ENCODE measurements at places on chromosomes 2 and 18. TPM values are rescaled to one million over a fixed set of nuclear protein-coding genes. Genes with fewer than 3 reads are reported as not detected.

The PPP1CB gene
- 82.7 TPM for total RNA-seq

The MC2R gene
- total RNA-seq = not detected

The TRIM43B gene
- not detected for total RNA-seq

The MTLN gene
- 77.5 TPM for total RNA-seq

The GALR1 gene
- not detected for total RNA-seq

The RESP18 gene
- total RNA-seq = not detected

The CTNNA2 gene
- total RNA-seq = not detected

The ASIC4 gene
- not detected for total RNA-seq

The GKN2 gene
- not detected for total RNA-seq

The ZNF519 gene
- total RNA-seq = 2.5 TPM

The DOCK10 gene
- total RNA-seq = 13.8 TPM

The INPP1 gene
- 9.1 TPM for total RNA-seq

The GPR17 gene
- total RNA-seq = not detected

The DOK1 gene
- total RNA-seq = 23.0 TPM

The TRABD2A gene
- 6.8 TPM for total RNA-seq

The SCN9A gene
- total RNA-seq = 13.6 TPM

The POLR1A gene
- total RNA-seq = 16.6 TPM

The ABHD1 gene
- not detected for total RNA-seq

The IGFBP5 gene
- 13.7 TPM for total RNA-seq

The HADHB gene
- total RNA-seq = 67.4 TPM

The MLPH gene
- 27.2 TPM for total RNA-seq

Data from bronchus fibroblast of lung (primary cell).